ENCODE measurements at places on chromosomes 12 and 14. TPM values are rescaled to one million over a fixed set of nuclear protein-coding genes. Genes with fewer than 3 reads are reported as not detected.

DNA sequence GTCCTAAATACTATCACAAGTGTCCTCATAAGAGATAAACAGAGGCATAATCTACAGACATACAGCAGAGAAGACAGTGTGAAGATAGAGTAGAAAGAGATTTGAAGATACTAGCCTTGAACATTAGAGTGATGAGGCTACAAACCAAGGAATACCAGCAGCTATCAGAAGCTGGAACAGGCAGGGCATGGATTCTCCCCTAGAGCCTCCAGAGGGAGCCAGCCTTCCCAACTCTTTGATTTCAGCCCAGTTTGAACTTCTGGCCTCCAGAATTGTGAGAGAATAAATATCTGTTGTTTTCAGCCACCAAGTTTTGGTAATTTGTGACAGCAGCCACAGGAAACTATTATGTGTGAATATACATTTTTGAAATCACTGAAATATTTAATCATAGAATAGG lies 47.2 kb downstream of the CCDC91 start:
- no peak for DNase-seq

The SPRYD4 gene
- 4.9 TPM for total RNA-seq

The LRRC43 gene
- not detected for total RNA-seq

DNA sequence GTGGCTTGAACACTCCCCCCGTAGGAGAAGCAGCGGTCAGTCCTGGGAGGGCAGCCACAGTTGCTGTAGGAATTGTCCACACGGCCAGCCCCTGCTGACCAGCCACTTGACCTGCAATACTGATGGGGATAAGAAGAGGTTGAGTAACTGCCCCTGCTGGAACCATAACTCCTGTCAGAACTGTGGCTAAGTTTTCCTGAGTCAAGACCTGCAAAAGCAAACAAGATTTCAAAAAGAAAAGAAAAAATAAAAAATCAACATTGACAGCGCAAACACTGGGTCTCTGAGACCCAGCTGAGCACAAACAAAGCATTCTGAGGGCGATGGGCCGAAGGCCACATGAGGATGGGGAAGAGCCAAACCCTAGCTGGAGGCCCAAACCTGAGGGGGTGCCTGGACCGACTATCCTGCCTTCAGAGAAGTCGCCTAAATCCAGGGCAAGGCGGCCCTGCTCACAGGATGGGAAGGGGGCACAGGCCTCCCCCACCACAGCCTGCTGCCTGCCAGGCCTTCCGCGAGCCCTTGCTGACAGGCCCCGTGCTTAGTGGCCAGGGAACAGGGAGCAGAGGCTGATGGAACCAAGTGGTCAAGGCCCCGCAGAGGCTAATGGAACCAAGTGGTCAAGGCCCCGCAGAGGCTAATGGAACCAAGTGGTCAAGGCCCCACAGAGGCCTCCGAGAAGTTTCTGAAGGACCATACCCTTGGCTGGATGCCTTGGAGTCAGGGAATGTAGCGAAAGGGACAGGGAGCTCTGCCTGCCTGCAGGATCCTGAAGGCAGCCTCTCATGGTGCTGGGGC lies 19.1 kb downstream of the POU6F1 start:
- DNase-seq, result no peak
